ENCODE measurements at places on chromosomes 11 and 22. TPM values are rescaled to one million over a fixed set of nuclear protein-coding genes. Genes with fewer than 3 reads are reported as not detected.

GRCh38 chr11:31863170-31863832 lies 52.2 kb upstream of the PAX6 start:
- DNase-seq = no peak
- H3K4me1 ChIP-seq = no peaks in the 10 kb centered on the region
- H3K36me3 ChIP-seq = no peaks in the 10 kb centered on the region
- peaks cover 57% of the 10 kb centered on the region for H3K27me3 ChIP-seq
- H3K4me3 ChIP-seq = no peak overlapping the region

DNA sequence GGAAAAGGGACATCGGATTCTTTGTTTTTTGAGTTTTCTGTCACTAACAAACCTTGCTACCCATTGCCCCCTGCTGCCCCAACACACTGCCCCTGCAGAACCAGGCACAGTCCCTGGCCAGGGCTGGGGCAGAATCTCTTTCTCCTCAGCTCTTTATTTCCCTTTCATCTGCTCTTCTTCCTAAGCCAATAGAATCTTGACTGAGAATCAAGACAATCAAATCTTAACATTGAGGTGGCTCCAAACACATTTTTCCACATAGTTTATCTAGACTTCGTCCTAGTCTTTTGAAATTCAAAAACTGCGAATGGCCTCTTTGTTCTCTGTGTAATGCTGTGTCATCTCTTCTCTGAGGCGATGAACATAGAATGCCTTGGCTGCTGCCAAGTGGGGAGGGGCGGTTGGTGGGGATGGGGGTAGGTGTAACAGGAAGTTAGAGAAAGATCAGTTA lies 16.1 kb upstream of the NTM start:
- no peaks in the 10 kb centered on the region for H3K27me3 ChIP-seq
- no peak overlapping the region for H3K4me3 ChIP-seq
- DNase-seq = no peak
- H3K4me1 ChIP-seq = no peaks in the 10 kb centered on the region

DNA sequence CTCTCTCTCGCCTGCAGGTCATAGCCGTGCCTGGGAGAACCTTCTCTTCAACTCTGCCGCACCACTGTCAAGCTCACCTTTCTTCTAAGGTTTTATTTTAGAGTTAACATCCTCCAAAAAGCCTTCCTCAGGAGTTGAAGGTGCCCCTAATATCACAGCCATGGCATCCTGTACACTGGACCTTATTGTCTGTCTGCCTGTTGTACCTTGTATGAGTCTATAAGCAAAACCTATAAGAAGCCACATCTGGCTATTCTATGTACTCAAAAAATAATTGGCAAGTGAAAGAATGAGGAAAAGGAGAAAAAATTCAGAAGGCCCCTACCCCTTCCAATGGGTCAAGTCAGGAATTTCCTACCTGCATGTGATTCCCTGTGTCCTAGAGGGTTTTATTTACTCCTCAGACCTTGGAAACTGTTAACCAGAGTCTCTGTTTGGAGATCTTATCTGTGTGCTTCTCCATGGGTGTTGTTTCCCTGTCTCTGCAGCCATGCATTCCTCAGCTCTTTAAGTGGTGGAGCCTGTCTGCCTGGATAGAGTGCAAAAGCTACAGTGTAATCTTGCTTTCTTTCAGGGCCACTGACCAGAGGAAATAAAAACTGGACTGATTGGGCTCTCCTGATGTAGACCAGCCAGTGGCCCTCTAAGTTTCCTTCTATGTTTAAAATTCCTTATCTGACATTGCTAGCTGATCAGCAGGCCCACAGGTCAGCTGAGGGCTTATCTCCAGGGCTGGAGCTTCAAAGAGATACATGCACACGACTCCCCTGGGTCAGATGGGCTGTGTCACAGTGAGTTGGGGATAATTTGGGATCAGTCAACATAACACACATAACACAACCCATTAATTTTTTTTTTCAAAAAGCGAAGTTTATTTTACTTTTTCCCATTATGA lies 37.6 kb upstream of the TMEM135 start:
- no peaks in the 10 kb centered on the region for H3K27me3 ChIP-seq
- H3K4me3 ChIP-seq = no peak overlapping the region
- no peaks in the 10 kb centered on the region for H3K36me3 ChIP-seq

- peaks cover 21% of the 10 kb centered on the region for H3K4me1 ChIP-seq
- H3K36me3 ChIP-seq = no peaks in the 10 kb centered on the region
- H3K27me3 ChIP-seq = no peaks in the 10 kb centered on the region
- H3K27ac ChIP-seq = no peak overlapping the region
- DNase-seq = no peak
- no peak overlapping the region for H3K4me3 ChIP-seq
Measured at GRCh38 chr11:699753-700152, 4.1 kb downstream of the TMEM80 start.

GRCh38 chr11:134272381-134273316 lies 3.5 kb upstream of the GLB1L3 start:
- peak overlapping the region; percentile 20 for H3K27ac ChIP-seq
- peak overlapping the region; percentile 31 for H3K4me3 ChIP-seq
- DNase-seq = no peak

GRCh38 chr11:2685051-2685450 lies 14.7 kb downstream of the KCNQ1OT1 start:
- no peak overlapping the region for H3K27ac ChIP-seq
- no peaks in the 10 kb centered on the region for H3K4me1 ChIP-seq
- H3K4me3 ChIP-seq = no peak overlapping the region
- H3K27me3 ChIP-seq = no peaks in the 10 kb centered on the region

GRCh38 chr11:45298718-45299117 lies 12.6 kb upstream of the SYT13 start:
- H3K4me1 ChIP-seq = no peaks in the 10 kb centered on the region
- peaks cover 22% of the 10 kb centered on the region for H3K27me3 ChIP-seq
- no peak overlapping the region for H3K4me3 ChIP-seq
- DNase-seq = no peak
- no peaks in the 10 kb centered on the region for H3K36me3 ChIP-seq
- no peak overlapping the region for H3K27ac ChIP-seq

DNA sequence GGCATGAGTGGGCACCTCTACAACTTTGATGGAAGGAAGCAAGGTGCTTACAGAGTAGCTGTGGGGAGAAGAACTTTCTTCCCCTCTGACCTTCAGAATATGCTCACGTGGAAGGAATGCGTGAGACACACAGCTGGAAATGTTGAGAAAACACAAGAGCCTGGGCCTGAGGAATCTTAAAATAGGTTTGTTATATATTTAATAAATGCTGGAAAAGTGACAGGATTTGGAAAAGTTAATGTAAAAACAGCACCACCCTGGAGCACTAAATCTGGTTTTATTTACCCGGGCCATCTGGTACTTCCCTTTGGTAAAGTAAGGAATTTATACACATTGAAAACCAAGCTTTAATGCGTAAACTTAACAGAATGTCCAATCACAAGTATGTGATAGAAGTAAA lies 14.0 kb upstream of the AMPD3 start:
- no peaks in the 10 kb centered on the region for H3K27me3 ChIP-seq
- H3K4me1 ChIP-seq = peaks cover 48% of the 10 kb centered on the region
- no peaks in the 10 kb centered on the region for H3K36me3 ChIP-seq
- no peak for DNase-seq
- H3K27ac ChIP-seq = no peak overlapping the region

- DNase-seq = no peak
- no peaks in the 10 kb centered on the region for H3K4me1 ChIP-seq
- H3K4me3 ChIP-seq = no peak overlapping the region
- no peaks in the 10 kb centered on the region for H3K36me3 ChIP-seq
Measured at GRCh38 chr11:19892387-19892786, 179.8 kb downstream of the NAV2 start.

GRCh38 chr22:36840106-36840505 lies 20.7 kb upstream of the NCF4 start:
- no peak overlapping the region for H3K27ac ChIP-seq
- peaks cover 9% of the 10 kb centered on the region for H3K36me3 ChIP-seq
- H3K27me3 ChIP-seq = peaks cover 34% of the 10 kb centered on the region
- no peak for DNase-seq
- H3K4me1 ChIP-seq = peaks cover 10% of the 10 kb centered on the region

GRCh38 chr11:6249770-6250555 lies 9.7 kb upstream of the CCKBR start:
- H3K4me3 ChIP-seq = no peak overlapping the region
- no peaks in the 10 kb centered on the region for H3K4me1 ChIP-seq

GRCh38 chr11:4455419-4455818 lies 6.3 kb downstream of the OR52K2 start:
- no peak overlapping the region for H3K4me3 ChIP-seq
- no peaks in the 10 kb centered on the region for H3K27me3 ChIP-seq
- H3K27ac ChIP-seq = no peak overlapping the region
- DNase-seq = no peak

GRCh38 chr22:48566741-48567140 lies 1260.9 kb downstream of the BRD1 start:
- H3K36me3 ChIP-seq = peaks cover 8% of the 10 kb centered on the region
- no peaks in the 10 kb centered on the region for H3K4me1 ChIP-seq
- H3K4me3 ChIP-seq = no peak overlapping the region
- no peak for DNase-seq
- no peak overlapping the region for H3K27ac ChIP-seq
- H3K27me3 ChIP-seq = no peaks in the 10 kb centered on the region

DNA sequence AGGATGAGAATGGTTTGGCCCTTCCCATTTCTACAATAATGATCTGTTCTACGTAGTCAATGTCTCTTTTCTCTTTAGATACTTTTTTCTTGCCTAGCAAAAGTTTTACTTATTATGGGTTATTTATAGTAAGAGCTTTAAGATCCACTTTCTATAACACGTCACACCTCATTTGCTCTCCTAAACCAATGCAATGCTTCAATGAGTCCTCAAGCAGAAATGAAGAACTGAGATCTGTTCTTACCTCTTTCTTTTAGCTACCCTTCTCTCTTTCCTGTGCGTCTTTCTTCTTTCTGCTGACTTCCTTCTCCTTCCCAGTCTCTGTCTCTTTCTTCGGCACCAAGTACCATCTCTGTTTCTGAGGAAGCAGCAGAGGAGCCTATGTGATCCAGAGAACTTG lies 61.8 kb downstream of the SNX19 start:
- H3K27me3 ChIP-seq = peaks cover 36% of the 10 kb centered on the region
- H3K27ac ChIP-seq = no peak overlapping the region
- H3K36me3 ChIP-seq = no peaks in the 10 kb centered on the region
- H3K4me1 ChIP-seq = no peaks in the 10 kb centered on the region
- no peak overlapping the region for H3K4me3 ChIP-seq
- no peak for DNase-seq

LDHAL6A gene
- total RNA-seq = not detected

ABCG4 gene
- total RNA-seq = 0.24 TPM

CALCA gene
- not detected for total RNA-seq

TMEM191C gene
- 3.0 TPM for total RNA-seq

ROM1 gene
- 5.1 TPM for total RNA-seq

GPR83 gene
- 0.19 TPM for total RNA-seq

SCUBE2 gene
- total RNA-seq = not detected

GLB1L2 gene
- 2.4 TPM for total RNA-seq

NRGN gene
- total RNA-seq = 4.4 TPM

OR5AL1 gene
- not detected for total RNA-seq
